ENCODE measurements at places on chromosomes 12 and 14.

DNA sequence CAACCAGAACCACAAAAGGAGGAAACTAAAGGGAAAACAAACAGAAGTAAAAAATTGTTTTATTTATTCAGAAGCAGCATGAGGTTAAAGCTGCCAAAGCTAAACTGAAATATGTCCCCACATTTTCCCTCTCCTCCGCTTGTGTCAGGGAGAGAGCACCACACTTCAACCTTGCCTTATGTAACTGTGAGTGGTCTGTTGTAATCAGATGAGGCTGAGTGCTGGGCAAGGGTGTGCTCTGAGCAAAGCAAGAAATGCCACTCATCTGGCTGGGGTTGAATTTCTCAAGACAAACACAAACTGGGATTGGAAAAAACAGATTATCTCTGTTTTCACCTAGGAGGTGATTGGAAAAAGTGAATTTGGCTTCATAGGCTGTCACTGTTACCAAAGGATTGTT lies 12.2 kb downstream of the CAPZA3 start:
- no peak for DNase-seq

GRCh38 chr14:64208981-64209380 lies 85.2 kb downstream of the ESR2 start:
- DNase-seq = no peak

GRCh38 chr14:92322516-92322915 lies 449 bp upstream of the SLC24A4 start:
- DNase-seq = peak; percentile 53

- DNase-seq = no peak
These were observed 10.5 kb downstream of the FRS2 start for GRCh38 chr12:69480698-69481097.

GRCh38 chr12:121364683-121365121 lies 12.5 kb upstream of the ANAPC5 start:
- no peak for DNase-seq

GRCh38 chr12:87368259-87368658 lies 660.9 kb downstream of the C12orf50 start:
- DNase-seq = no peak

- no peak for DNase-seq
These were observed 3.2 kb upstream of the BCL7A start for GRCh38 chr12:122018457-122018856.

GRCh38 chr12:25074113-25074512 lies 120.8 kb downstream of the DNAI7 start:
- no peak for DNase-seq

DNA sequence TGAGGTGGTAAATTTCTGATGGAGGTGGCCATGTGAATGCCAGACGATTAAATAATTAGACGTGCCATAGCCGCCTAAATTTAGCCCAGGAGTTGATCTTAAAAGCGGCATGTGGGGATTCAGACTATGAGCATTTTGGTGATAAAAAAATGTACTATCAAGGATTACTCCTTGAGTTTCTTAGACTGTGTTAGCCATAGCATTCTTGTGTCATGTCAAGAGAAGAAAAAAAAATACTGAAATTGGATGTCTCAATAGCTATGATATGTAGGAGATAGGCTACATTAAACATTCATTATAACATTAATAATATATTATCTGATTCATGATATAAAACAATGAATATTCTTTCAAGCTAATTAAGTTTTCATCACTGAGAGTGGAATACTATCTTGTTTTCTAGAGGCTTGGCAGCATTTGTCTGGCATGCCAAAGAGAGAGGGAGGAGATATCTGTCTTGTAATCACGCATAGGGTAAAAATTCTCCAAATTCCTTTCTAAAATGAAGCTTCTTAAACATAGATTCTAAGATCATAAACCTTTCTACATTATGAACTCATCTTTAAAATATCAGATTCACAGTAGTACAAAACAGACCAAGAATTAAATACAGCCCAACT lies 727.0 kb downstream of the C12orf50 start:
- DNase-seq = no peak

DNA sequence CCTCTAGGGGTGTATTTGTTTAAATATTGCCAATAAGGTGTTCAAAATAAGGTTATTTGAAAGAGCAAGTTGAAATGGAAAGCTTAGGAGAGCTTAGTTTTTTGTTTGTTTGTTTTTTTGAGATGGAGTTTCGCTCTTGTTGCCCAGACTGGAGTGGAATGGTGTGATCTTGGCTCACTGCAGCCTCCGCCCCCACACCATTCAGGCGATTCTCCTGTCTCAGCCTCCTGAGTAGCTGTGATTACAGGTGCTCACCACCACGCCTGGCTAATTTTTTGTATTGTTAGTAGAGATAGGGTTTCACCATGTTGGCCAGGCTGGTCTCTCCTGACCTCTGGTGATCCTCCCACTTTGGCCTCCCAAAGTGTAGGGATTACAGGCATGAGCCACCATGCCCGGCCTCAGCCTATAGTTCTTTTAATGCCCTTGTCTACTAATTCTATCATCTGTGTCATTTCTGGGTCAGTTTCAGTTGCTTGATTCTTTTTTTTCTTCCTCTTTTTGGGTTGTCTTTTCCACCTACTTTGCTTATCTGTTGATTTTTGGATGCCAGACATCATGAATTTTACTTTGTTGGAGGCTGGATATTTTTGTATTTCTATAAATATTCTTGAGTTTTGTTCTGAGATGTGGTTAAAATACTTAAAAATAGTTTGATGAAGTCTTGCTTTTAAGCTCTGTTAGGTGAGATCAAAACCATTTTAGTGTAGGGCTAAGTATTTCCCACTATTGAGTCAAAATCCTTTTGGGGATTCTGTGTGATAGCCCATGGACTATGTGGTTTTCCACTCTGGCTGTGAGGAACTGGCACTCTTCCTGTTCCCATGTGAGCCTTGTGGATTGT lies 18.7 kb downstream of the RCOR1 start:
- no peak for DNase-seq

Measured in ecto neural progenitor cell (in vitro differentiated cells).